ENCODE measurements at places on chromosomes 2 and 18. TPM values are rescaled to one million over a fixed set of nuclear protein-coding genes. Genes with fewer than 3 reads are reported as not detected.

Gene GATA6
- total RNA-seq, result 127 TPM

Gene MEIS1
- total RNA-seq, result 12.1 TPM

Gene HOXD9
- 0.70 TPM for total RNA-seq

Gene ELP2
- 41.2 TPM for total RNA-seq

Gene OXER1
- total RNA-seq, result 8.2 TPM

Gene BBS5
- 4.6 TPM for total RNA-seq

GRCh38 chr2:219368690-219369191, 19.0 kb downstream of the DNPEP start:
- no peak for DNase-seq
